ENCODE measurements at places on chromosomes 16 and 17.

- DNase-seq: no peak
These were observed 24.5 kb downstream of the WDR45B start for GRCh38 chr17:82623707-82624106.

DNA sequence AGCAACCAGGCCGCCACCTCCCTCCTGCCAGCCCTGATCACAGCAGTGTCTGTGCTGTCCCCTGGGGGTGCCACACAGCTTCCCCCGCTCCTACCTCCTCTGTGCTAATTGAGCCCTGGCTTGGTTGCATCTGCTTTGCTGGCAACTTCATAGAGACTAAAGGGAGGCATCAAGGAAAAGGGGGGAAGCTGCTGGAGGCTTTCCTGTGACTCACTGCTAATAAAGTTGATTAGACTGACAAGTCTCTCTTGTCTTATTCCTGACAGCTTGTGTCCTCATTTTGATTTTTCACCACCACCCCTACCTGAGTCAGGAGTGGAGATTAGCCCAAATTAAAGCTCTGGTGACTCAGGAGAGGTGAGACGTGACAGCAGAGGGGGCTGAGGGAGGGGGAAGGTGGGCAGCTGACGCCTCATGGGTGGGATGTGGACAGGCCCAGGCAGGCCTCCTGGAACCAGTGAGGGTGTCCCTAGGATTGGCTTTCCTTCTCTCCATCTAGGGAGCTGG, 310.0 kb downstream of the CBLN1 start:
- DNase-seq: no peak

- no peak for DNase-seq
These were observed 366.1 kb downstream of the XYLT1 start for GRCh38 chr16:17104654-17105053.

- DNase-seq: no peak
These were observed 68.7 kb downstream of the IRX6 start for GRCh38 chr16:55392701-55393100.

- no peak for DNase-seq
These were observed 5.1 kb upstream of the SETD6 start for GRCh38 chr16:58510097-58510775.

DNA sequence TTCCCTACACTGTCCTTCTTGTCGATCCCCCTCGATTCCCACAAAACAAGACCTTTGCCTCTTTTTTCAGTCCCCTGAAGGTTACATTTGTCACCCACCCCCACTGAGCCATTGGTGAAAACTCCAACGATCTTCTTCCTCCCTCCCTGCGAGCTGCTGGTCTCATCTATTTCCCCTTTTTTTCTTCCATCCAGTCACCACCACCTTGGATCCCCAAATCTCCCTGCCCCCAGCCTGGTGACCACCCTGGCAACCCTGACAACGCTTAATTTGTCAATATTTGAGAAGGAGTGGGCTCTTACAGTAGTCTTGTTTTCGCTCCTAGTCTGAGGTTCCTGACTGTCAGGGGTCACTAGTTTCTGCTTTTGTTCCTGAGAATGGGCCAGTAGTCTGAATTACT, 62.9 kb downstream of the SMPD3 start:
- no peak for DNase-seq

DNA sequence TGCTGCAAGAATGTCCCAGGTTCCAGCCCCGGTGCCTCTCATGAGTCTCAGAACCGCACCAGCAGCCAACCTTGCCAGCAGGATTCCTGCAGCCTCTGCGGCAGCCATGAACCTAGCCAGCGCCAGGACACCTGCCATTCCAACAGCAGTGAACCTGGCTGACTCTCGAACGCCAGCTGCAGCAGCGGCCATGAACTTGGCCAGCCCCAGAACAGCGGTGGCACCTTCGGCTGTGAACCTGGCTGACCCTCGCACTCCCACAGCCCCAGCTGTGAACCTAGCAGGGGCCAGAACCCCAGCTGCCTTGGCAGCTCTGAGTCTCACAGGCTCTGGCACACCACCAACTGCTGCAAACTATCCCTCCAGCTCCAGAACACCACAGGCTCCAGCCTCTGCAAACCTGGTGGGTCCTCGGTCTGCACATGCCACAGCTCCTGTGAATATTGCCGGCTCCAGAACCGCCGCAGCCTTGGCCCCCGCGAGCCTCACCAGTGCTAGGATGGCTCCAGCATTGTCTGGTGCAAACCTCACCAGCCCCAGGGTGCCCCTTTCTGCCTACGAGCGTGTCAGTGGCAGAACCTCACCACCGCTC, 9.8 kb downstream of the ELOB start:
- no peak for DNase-seq

- no peak for DNase-seq
These were observed 56.0 kb downstream of the CLUH start for GRCh38 chr17:2655546-2655945.
